ENCODE measurements at places on chromosomes 3 and 15.

GRCh38 chr3:142269767-142270166 is 44.4 kb upstream of the GK5 start:
- no peak for DNase-seq

GRCh38 chr3:15318661-15319060 is 13.7 kb downstream of the SH3BP5 start:
- no peak for DNase-seq

GRCh38 chr3:45273681-45274515 is 47.8 kb upstream of the TMEM158 start:
- DNase-seq: no peak

GRCh38 chr3:141441381-141442364 is 45.2 kb upstream of the RASA2 start:
- peak; percentile 75 for DNase-seq

DNA sequence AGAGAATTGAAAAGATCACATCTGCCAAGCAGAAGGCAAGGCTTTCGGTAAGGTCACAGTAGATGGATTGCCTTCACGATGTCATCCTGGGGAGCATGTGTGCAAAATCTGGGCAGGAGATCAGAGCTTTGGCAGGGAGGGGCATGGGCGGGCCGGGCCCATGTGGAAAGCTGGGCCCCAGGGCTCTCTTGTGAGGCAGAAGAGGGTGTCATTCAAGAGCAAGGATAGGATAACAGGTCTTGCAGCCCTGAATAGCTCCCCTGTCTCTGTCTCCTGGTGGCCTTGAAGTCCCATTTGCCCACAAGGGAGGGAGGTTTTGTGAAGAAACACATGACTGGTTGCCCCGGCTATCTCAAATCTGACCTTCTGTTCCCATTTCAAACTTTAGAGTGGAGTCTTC is 172.0 kb downstream of the OPA1 start:
- no peak for DNase-seq

DNA sequence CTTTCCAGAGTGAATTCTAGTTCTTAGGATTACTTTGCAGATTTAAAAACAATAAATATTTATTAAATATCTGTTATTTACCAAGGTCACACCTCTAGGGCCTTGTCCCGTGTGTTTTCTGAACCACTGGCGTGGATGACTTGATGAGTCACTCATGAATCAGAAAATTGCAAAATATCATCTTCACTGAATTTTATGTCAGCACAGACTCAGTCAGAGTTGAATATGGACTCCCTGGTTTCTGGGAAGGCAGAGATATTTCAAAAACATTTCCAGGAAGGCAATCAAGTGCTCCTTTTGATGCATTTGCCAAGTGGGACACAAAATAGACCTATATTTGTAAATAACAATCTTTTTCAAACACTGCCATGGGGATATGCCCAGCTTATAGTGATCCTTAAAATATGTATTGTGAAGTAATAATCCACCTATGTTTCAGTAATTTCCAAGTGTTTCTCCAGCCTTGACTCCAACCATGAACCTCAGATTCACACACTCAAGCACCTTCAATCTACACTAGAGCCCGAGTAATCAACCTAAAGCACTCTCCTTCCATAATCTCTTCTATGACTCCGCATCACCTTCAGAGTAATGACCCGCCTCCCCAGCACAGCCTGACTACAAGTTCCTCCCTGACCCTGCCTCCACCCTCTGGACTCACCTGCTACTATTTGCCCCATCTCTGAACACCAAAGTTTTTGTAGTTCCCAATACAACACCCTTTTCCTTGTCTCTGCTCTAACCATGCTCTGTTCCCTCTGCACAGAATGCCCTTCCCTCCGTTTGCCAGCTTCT is 24.3 kb downstream of the DPH3 start:
- DNase-seq: no peak

DNA sequence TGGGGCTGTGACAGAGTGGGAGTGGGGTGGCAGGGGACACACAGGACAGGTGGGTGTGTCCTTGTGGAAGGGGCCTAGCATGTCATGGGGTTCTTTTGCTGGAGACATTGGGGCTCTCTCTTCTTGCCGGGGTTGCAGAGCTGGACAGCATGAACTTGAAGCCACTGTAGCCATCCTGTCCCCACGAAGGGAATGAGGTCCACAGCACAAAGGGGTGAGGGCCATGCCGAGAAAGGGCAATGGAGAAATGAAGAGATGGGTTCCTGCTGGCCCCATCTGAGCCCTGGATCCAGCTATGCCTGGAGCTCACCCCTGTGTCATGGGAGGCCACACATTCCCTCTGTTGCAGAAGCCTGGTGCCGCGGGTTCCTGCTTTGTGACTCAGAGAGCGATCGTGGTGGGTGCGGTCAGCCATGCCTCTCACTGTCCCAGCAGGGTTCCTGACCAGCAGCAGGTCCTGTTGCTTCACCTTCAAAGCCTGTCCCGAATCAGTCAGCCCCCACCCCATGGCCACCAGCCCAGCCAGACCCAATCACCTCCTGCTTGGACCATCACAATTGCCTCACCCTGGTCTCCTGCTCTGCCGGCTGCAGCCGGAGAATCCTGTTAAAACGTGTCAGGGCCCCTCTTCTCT is 50.0 kb downstream of the DNAJB8 start:
- DNase-seq: no peak

GRCh38 chr3:139619484-139619883 is 58.3 kb downstream of the NMNAT3 start:
- no peak for DNase-seq

DNA sequence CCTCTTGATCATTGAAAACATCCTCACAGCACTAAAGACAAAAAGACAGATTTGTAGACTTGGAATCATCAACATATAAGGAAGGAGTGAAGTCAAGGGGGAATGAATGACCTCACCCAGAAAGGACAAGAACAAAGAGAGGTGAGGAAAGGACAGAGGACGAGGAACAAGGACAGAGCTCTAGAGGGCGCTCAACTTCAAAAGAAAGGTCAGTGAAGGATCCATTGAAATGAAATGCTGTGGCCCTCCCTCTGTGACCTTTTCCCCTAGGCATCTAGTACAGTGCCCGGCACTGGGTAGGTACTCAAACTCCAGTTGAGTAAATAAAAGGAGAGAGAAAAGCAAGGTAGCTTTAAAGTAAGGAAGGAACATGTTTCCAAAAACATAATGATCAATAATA is 2.6 kb downstream of the ATP8B4 start:
- DNase-seq: peak; percentile 61

- DNase-seq: no peak
These were observed 14.6 kb downstream of the IVD start for GRCh38 chr15:40420071-40420713.

GRCh38 chr15:94256511-94256910 is 25.1 kb downstream of the MCTP2 start:
- DNase-seq: no peak

GRCh38 chr3:79926522-79926921 is 158.7 kb upstream of the ROBO1 start:
- DNase-seq: no peak

DNA sequence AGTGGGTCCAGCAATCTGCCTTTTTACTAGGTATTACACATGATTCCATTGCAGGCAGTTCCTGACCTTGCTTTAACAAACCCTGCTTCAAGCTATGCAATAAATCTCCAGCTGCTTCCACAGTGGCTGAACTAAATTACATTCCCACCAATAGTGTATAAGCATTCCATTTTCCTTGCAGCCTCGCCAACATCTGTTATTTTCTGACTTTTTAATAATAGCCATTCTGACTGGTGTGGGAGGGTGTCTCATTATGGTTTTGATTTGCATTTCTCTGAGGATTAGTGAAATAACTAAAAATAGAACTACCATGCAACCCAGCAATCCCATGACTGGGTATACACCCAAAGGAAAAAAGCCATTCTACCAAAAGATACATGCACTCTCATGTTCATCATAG is 36.4 kb upstream of the DNAJC13 start:
- no peak for DNase-seq

DNA sequence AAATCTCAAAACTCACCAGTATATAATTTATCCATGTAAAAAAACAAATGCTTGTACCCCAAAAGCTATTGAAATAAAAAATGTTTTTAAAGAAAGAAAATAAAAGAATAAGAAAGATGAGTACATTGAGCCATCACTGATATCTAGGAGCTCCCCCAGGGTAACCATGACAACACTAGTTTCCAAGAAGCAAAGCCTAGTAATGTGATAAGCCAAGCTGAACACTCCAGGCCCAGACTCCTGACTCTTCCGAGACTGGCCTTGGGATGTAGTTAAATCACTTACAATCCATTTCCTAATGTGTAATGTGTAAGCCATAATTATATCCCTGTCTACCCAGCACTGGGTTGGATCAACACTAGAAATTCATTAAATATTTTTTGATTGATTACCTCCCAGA is 21.1 kb upstream of the ATP8B4 start:
- no peak for DNase-seq

GRCh38 chr3:99683465-99683864 is 45.1 kb downstream of the COL8A1 start:
- no peak for DNase-seq

- no peak for DNase-seq
These were observed 8.3 kb downstream of the PSTPIP1 start for GRCh38 chr15:77002954-77003912.

DNA sequence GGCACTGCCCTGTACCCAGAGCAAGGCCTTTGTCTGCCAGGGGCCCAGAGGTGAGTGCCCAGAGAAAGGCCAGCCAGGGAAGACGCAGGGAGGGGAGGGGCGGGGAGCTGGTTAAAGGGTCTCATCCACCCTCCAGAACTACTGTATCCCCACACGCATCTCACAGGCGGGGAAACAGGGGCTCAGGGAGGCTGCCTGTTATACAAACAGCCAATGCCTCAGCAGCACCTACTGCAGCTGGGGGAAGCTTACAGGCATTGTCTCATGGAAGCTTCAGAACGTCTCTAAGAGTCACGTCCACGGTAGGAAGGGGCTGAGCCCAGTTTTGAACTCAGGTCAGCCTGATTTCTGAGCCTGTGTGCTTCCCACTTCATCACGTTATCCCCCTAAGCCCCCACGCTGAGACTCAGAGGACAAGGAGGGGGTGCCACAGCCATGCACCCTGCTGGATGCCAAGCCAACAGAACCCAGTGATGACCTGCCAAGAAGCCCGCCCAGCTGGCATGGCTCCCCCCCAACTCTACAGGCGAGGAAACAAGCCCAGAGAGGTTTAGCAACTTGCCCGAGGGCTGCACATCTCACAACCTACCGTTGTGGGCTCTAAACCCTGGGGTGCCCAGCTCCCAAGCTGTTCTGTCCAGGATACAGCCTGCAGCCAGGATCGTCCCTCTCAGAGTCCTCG is 54.5 kb downstream of the IQSEC1 start:
- DNase-seq: no peak

GRCh38 chr3:53188136-53188685 is 27.2 kb downstream of the PRKCD start:
- DNase-seq: no peak

- DNase-seq: no peak
These were observed 115.7 kb upstream of the TJP1 start for GRCh38 chr15:29937956-29938355.

DNA sequence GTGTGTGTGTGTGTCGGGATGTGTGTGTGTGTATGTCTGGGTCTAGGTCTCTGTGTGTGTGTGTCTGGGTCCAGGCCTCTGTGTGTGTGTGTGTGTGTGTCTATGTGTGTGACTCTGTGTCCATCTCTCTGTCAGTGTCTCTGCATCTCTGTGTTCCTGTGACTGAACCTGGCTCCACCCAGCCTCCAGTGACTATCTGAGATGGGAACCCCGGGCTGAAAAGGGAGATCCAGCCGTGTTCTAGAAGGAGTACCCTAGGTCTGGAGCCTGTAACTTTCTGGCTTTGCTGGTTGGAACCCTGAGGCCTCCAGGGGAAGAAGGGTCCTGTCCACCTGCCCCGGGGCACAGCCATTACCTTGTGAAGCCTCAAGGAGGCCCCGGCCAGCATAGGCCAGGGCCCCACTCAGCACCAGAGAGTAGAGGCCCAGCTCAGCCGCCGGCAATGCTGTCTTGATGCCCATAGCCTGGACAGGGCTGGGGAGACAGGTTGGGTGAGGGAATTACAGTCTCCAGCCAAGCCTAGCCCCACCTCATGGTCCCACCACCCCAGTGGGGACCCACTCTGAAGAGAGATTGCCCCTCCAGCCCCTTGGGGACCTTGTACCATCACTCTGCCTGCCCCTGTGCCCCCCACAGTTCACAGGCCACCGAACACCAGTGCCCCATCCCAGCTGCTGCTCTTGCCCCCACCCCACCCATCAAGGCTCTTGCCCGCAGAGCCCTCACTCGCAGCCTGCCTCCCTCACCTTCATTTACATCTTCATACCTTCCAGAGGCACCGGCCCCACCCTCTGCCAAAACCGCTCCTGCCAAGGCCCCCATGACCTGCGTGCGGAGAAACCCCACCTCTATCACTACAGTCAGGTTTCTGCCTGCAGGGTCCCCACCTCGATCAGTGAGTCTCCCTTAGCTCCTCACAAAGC is 2.0 kb downstream of the HHATL start:
- DNase-seq: no peak

GRCh38 chr3:43162230-43163084 is 56.6 kb upstream of the POMGNT2 start:
- DNase-seq: peak; percentile 13

GRCh38 chr3:103968131-103968530 is 1398.6 kb upstream of the ALCAM start:
- no peak for DNase-seq

DNA sequence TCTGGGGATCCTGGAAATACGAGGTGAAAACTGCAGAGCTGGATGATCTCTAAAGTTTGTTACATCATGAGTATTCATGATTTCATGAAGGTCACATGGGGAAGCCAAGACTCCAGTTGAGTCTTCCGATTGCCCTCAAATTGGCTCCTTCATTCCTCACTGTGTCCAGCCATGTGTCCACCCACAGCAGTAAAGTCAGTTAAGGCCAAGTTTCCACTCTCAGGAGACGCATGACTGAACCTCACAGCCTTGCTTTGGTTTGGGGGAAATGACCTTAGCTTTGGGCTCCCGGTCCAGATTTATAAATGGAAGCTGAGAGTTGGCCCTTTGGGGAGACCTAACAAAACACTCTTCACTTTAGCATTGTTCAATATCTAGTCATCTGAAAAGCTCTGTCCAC is 289.7 kb upstream of the MCTP2 start:
- DNase-seq: no peak

DNA sequence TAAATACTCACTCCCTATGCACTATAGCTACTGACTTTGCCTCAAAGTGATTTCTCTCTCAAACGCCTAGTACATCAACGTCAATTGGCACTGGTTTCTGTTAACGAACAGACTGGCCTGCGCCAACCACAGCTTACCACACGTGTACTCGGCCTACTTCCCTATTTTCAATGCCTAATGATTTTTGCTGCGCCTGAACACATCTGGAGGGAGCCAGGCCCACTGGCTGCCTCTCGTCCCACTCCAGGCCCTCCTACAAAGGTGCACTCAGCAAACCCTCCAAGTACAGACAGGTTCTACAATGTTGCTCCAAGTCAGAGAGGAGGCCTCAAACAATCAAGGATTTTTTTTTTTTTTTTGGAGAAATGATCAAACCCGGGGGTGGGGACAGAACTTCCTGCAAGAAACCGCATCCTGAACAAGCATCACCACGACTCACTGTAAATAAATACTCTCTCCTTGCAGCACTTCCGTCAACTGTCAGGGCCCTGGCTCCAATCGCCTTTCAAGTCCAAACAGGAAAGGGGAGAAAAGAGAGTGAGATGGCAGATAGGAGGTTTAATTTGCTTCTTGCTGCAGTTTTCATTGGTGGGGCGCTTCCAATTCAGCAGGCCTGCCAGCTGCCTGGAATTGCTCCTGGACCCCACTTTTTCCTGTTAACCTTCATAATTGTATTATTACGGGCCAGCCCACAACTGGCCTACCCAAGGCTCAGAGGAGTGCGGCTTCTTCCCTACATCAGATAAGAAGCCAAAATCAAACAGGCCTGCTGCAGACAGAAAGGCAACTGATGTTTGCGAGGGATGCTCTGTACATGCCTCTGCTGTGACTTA is 139.3 kb downstream of the FOXP1 start:
- no peak for DNase-seq

All from WTC11 (cell line).